ENCODE measurements at places on chromosomes 5 and 9. TPM values are rescaled to one million over a fixed set of nuclear protein-coding genes. Genes with fewer than 3 reads are reported as not detected.
A peak's percentile ranks its signal among the peaks of the same experiment; 100 is the strongest.

- DNase-seq: peak; percentile 51
Measured at GRCh38 chr9:125996791-125997190, 249.6 kb downstream of the PBX3 start.

DNA sequence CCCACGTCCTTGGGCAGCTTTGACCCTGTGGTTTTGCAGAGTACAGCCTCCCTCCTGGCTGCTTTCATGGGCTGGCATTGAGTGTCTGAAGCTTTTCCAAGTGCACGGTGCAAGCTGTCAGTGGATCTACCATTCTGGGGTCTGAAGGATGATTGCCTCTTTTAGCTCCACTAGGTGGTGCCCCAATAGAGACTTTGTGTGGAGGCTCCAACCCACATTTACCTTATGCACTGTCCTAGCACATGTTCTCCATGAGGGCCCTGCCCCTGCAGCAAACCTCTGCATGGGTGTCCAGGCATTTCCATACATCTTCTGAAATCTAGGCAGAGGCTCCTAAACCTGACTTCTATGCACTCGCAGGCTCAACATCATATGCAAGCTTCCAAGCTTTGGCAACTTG is 644.2 kb upstream of the CDH9 start:
- no peak for DNase-seq

DNA sequence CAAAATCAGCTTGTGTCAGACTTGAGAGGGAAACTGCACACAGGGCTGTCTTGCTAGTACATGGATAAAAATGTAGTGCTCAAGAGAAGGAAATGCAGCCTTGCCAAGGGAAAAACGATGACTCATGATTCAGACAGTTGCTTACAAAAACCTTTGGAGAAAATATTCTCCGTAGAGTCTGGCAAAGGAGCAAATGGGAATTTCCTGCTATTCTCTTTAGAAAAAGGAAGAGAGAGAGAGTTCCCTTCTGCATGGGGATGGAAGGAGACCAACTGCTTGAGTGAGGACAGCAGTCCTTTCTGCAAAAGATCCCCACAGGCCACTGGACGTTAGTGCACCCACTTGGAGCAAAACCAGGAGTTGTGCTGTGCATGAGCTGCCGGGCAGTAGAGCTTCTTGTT is 7.6 kb downstream of the IFNB1 start:
- no peak for DNase-seq

The ADRB2 gene
- 2.2 TPM for total RNA-seq

GRCh38 chr5:173613433-173614159 is 2.9 kb downstream of the BOD1 start:
- no peak for DNase-seq

DNA sequence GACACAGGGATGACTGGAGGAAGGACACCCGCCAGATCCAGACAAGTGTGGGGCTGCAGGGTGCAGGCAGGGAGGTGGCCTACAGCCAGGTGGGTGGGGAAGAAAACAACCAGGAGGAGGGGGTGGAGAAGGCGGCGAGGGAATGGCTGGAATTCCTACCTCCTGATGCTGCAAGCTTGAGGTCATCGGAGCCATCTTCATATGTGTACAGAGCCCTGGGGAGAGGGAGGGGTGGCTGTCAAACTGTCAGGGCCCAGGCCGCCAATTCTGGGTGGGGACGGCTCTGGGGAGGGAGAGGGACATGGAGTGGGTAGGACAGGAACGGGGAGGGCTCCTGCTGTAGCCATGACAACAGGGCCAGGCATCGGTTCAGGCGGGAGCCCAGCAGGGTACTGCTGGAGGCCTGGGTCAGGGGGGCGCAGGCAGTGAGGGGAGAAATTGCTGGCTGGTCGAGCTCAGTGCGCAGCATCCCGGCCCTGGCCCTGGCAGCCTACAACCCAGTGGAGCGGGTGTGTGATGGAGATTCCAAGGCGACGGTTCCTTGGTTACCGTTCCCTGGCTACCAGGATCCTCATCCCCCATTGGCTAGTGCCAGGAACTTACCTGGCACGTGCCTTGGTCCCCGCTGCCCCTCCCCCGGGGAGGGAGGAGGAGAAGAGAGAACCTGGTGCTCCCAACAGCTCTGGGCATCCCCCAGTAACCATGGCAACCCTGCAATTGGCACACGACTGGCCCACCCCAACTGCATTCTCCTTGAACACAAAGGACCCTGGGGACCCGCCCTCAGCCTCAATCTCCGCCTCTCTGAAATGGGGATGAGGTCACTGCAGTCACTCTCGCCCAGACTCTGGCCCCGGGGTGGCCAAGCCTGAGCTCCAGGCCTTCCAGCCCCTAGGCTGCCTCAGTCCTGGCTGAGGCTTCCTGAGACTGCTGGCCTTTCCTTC is 4.5 kb downstream of the DBN1 start:
- DNase-seq: no peak

The LPAR1 gene
- total RNA-seq: 97.7 TPM

DNA sequence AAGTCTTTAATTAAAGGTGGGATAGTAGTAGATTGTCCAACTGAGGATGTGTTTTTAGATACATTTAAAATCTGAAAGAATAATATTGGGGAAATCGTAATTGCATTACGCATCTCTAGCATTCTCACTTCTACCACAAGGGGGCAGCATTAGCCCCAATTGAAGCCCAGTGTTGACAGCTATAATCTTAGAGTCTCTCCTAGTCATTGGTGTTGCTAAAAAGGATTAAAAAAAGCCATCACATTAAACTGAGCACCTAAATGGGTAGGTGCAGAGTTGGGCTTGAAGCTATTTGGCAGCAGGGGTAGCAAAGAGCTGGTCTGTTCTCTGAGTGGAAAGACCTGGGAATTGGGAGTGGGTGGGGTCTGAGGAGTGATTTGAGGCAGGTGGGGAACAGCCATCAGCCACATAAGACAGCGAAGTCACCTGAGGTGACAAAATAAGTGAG is 177.2 kb downstream of the OSTF1 start:
- DNase-seq: no peak

DNA sequence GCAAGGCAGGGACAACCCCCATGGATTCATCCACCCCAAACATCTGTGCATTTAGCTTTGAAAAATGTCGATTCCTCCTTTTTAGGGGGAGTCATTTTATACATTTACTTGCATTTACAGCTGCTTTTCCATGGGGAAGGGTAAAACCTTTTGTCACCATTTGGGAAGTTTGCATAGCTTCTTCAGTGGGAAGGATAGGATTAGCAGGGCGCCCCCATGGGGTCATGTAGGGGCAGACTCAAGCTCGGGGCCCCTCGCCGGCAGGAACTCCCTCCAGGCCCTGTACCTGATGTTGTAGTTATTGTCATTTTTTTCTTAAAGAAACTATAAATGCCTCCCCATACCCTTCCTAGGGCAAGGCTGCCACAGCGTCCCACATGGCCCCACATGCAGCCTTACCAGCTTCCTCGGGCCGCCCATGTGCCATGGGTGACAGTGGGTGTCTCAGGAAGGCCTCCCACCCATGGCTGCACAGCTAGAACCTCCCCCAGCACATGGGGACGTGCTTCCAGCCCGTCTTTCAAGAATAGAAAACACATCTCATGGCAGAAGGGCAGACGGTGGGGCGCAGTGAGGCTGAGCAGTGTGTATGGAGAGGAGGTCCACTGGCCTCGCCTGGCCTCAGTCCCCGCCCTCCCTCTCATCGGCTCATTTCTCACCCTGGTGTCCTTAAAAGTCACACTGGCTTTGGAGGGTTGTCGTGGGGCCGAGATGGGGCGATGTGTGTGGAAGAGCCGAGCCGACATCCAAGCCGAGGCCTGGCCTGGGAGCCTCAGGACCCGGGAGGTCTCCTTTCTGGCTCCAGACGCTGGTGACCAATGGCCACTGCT is 76.1 kb upstream of the OTULINL start:
- DNase-seq: no peak

DNA sequence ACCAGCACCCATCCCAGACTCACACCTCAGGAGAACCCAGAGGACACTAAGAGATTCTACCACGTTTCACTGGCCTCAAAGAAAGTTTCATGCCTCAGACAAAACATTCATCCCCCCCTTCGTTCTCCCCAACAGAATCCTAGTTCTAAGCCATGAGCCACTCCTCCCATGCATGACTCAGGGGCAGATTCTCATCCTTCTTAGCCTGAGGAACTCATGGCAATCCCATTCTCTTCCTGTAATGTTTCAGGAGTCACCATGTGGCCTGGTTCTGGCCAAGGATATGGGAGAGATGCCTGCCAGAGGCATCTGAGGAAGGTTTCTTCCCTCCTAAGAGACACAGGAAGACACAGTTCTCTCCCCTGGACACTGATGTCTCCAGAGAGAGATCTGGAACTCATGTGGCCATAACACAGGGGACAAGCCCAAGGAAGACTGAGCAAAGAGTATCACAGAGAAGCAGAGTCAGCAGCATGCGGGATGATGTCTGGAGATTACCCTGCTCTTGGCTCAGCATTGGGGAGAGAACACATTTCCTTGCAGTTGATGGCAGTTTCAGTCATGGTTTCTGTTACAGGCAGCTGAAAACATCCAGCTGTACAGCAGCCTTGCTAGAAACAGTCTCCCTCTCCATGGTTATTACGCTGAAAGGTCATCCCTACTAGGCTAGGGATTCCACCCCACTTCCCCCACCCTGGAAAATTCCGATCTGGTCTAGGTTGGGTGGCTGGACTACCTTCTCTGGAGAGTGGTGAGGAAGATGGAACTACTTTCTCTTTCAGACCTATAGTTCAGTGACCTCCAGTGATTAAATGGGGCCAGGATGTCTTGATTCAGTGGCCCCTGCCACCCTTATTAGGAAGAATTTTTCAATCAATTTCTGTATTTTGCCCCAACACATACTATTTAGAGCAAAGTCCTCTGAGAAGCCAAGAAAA is 115.4 kb downstream of the ZNF608 start:
- DNase-seq: no peak

DNA sequence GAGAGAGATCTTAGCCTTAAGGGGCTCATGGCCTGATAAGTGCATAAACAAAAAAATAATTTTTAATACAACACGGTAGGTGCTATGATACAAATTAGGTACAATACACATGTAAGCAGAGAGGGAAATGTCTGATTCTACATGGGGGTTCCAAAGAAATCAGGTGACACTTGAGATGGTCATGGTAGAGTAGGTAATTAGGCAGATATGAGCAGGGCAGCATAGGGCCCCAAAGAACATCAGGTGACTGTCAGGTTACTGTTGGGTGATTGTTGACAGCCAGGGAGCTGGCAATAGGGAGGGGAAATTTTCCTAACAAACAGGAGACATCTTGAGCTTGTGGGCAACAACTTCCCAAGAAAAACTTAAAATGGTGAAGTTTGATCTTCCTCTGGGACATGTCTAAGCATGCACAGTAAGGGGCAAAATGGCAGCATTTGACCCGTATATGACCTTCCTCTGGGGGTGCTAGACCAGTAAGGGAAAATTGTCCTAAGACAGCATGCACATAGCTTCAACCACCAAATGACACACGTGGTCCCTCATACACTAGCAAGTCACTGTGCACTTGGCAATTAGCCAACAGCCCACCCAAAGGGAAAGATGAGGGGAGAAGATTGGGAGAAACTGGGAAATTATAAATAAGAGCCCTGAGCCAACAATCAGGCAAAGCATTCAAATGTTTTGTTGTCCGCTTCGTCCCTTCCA is 37.3 kb upstream of the TENT4A start:
- DNase-seq: no peak

- DNase-seq: no peak
Measured at GRCh38 chr5:176870110-176870591, 29.0 kb downstream of the HK3 start.
